T1000 (cell line): ENCODE measurements at places on chromosomes 16 and 17.

GRCh38 chr16:89020068-89020924 is 43.3 kb upstream of the CBFA2T3 start:
- no peak for DNase-seq

DNA sequence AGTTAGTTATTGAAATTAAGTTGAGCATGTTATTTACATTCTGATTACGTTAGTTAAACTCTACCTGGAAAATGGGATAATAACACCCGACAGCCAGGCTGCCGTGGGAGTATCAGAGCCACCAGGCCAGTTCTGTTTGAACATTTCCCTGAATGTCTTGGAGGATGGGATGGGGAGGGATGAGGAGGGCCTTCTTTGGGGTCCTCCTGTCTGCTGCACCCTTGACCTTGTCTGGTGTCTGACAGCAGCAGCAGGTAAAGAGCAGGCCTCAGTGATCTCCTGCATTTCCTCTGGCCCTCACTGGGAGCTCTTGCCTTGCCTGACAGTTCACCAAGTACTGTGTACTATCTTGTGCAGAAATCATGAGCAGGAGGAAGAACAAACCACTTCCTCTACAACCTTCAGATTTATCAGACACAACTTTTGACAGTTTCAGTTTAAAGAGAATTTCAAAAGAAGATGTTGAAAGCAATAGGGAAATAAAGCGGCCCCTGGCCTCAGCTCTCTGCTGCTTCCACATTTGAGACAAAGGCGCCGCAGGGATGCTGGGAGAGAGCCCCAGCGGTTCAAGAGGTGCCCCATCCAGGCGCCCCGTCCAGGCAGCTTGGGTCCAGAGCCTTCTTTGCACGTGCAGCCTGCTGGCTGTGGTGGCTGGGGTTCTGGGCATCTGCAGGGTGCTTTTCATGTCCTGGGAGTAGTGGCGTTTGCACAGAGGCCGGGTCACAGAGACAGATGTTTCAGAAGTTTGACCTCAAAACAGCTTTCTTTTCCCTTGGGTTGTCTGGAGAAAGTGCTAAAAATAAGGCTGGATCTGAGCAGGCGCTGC is 25.3 kb downstream of the CMIP start:
- no peak for DNase-seq

DNA sequence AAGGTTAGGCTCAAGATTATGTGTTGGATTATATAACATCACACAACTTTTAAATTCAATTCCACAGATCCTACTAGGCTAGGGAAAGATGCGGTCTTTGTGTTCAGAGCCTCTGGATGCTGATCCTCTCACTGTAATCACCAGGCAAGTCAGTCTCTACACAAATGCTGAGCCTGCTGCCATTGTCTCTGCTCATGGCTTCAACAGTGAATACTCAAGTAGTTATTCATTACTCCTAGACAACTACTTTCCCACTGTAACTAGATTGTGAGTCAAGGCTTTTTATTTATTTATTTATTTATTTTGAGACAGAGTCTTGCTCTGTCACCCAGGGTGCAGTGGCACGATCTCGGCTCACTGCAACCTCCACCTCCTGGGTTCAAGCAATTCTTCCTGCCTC is 15.8 kb upstream of the NDUFAB1 start:
- DNase-seq, result no peak

DNA sequence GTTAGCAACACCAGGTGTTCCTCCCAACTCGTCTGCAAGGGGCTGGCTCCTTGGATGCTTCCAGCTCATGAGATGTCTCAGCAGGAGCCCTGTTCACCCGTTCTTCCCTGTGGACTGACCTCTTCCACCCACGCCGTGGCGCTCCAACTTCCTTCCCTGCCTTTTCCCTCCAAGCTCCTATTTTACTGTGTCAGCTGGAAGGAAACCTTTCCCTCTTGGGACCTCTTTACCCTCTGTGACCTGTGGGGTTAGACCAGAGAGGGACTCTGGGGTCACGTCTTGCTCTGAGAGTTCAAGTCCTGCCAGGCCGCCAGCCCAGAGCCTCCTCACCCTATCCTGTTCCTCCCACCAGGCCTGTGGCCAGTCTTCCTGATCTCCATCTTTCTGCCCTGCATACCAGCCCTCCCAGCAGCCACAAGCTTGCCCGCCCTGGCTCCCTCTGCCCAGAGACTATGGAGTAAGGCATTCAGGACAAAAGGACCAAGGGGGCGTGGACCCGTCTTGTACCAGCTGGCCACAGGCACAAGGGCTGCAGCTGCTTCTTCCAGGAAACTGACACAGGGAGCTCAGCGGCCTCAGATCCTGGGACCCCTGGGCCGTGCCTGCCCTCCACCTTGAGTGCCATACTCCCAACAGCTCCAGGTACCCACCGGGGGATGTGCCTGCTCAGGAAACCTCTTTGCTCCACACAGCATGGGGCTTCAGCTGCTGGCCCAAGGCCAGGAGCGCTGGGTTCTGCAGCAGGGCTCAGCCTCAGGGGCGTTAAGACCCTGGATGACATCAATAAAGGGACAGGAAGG is 3.0 kb downstream of the PAQR4 start:
- no peak for DNase-seq

- DNase-seq, result no peak
These were observed 15.1 kb downstream of the CCL4 start for GRCh38 chr17:36118477-36119353.

DNA sequence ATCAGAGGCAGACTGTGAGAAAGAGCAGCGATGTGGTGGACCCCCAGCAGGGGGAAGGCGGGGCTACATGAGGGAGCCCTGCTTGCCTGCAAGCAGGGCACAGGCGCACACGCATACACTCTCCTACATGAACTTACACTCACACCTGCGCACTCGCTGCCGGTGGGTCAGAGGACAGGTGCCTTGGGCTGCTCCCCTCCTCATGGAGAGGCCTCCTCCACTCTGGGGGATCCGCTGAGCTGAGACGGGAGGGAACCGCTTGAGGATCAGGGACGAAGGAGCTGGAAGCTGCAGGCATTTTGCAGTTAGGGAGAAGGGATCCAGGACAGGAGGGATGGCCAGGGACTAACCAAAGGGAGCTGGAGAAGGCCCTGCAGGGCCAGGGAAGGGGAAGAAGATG is 14.2 kb downstream of the OSBPL7 start:
- no peak for DNase-seq

- DNase-seq, result no peak
These were observed 10.7 kb upstream of the SLC16A5 start for GRCh38 chr17:75077072-75077495.

GRCh38 chr17:48593840-48594537 is 410 bp upstream of the HOXB5 start:
- peak; percentile 57 for DNase-seq

DNA sequence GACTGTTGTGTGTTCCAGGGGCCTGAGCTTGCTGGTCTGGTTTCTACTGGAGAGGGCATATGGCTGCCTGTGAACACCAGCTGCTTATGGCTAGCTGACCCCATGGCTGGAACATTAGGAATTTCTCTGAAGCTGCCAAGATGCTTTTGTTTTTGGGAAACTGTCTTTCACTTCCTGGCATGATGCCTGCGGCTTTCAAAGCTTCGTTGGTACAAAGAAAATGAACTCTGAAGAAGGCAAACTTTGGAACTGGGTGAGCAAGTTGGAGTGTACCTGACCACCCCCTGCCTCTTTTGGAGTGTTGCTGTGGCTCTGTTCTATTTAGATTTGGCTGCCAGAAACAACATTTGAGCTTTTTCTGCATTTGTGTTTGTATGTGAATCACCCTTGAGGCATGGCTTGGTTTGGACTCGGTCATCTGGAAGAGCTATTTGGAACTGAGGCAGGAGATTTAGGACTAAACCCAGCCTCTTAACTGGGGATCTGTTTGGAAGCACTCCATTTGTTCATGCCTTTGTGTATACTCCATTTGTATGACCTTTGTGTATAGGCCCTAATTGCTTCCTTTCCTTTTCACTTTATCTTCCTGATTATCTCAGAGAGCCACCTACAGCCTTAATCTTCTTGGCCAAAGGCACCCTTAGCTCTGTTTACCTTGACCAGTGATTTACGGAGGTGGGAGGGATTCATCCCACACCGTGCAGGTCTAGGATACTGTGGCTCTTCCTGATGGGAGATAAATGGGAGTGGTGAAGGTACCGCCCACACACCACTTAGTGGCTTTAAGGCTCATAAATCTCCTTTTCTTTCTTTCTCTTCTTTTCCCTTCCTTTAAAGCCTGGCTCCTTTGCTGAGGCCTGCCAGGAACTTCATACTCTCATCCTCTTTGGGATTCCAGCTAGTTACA is 7.3 kb upstream of the CPHXL start:
- DNase-seq, result no peak

- no peak for DNase-seq
These were observed 149.9 kb downstream of the ENGASE start for GRCh38 chr17:79224476-79224875.

DNA sequence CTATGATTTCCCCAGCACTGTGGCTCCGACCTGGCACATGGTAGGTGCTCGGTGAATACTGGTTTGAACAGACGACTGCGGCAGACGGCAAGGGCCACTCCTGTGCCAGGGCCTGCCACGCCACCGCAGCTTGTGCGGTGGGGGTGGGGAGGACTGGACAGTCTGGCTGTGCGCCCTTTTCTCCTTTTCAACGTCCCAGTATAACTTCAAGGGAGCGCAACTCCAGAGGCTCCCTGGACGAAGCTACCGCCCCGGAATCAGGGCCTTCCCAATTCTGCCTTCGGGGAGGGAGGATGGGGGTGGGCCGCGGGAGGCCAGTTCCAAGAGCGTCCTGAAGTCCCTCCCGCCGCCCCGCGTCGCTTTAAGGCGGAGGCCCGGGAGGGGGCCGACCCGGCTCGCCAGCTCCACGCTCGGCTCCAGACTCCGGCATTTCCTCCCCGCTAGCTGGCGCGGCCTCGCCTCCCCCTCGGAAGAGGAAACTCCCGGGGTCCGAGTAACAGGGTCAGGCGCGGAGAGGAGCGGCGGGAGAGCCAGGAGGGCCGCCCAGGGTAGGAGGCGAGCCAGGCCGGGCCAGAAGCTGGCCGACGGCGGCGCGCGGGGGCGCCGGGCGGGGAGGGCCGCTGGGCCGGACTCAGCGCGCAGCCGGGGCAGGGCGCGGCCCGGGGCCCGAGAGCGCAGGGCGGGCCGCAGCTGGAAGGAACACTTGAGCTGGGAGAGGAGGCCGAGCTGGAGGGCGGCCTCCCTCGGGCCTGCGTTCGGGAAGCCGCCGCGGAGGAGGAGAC is at the start of gene ITPRIPL2:
Gene ITPRIPL2, plus strand, starts transcription at position 388 of the 782 bp plus-strand sequence. CDS start 498 bp downstream, outside the sequence.
- DNase-seq, result peak; percentile 67

GRCh38 chr16:83113317-83113716 is 486.5 kb downstream of the CDH13 start:
- no peak for DNase-seq

- peak; percentile 5 for DNase-seq
These were observed 147.0 kb downstream of the HS3ST4 start for GRCh38 chr16:25838724-25839186.

DNA sequence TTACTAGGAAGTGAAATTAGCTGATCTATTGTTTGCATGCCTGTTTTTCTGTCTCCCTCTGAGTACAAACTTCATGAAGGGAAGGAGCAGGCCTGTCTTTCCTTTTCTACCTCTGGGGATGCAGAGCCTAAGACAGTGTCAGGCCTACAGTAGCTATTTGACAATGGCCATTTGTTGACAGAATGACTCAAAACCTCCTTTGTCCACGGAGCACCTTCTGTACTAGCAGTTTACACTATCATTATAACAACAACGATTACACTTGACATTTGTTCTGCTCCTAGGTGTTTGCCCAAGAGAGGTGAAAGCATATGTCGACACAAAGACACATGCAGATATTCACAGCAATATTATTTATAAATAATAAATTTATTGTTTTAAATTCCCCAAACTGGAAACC is 132.3 kb upstream of the IRX3 start:
- no peak for DNase-seq

DNA sequence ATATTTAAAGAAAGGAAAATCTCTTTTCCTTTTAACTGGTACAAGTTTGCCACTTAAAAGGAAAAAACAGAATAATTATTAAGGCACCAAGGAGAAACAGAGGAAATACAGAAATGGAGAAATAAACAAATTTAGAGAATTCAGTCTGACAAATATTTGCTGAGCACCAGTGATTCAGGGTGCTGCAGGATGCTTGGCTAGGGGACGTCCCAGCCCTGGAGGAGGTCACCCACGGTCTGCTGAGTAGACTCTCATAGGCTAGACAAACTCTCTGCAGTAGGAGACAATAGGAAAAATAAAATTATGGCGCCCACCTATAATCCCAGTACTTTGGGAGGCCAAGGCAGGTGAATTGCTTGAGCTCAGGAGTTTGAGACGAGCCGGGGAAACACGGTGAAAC is 15.9 kb downstream of the C1QTNF1 start:
- no peak for DNase-seq

DNA sequence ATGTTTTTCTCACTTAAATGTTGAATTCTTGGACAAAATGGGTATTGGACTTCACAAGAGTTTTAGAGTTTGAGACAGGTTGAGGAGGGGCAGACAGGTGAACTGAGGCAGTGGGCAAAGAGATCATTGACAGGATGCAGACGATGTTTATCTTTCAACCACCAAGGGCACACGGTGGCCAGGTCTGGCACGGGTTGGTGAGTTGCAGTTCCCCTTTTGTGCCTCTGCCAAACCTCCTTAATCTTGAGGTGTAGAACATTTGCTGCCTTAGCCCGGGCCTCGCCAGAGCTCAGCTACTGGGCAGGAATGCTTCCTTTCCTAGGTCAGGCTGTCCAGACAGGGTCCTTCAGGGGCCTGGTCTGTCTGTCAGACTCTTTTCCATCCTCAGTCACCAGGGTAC is 567.4 kb upstream of the SOX9 start:
- DNase-seq, result no peak

DNA sequence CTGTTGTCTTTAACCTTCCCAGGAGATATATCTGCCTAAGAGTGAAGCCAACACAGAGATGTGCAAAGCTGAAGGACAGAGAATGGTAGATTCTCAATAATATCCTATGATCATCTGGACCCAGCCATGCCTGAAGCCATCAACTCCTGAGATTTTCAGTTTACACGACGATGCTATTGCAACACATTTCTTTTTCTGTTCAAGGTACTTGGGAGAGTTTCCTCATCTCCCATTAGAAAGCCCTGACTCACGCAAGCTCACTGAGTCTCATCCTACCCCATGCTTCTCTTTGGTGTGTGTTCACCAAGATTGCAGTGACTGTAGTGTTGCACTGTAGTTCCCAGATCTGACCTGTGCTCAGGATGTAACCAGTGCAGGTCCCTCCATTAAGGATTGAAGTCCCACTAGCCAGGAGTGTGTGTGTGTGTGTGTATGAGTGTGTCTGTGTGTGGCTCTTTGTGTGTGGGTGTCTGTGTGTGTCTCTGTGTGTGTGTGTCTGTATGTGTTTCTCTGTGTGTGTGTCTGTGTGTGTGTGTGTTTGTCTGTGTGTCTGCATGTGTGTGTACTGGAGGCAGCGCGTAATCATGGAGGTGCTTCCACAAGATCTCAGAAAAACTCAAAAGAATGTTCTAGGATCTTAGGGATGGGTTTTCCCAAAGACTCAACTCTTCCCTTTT is 15.5 kb downstream of the CES1 start:
- no peak for DNase-seq

GRCh38 chr17:3036800-3037199 is 26.6 kb downstream of the OR1D5 start:
- DNase-seq, result no peak
